ENCODE measurements at places on chromosomes 1 and 21.
A peak's percentile ranks its signal among the peaks of the same experiment; 100 is the strongest.

DNA sequence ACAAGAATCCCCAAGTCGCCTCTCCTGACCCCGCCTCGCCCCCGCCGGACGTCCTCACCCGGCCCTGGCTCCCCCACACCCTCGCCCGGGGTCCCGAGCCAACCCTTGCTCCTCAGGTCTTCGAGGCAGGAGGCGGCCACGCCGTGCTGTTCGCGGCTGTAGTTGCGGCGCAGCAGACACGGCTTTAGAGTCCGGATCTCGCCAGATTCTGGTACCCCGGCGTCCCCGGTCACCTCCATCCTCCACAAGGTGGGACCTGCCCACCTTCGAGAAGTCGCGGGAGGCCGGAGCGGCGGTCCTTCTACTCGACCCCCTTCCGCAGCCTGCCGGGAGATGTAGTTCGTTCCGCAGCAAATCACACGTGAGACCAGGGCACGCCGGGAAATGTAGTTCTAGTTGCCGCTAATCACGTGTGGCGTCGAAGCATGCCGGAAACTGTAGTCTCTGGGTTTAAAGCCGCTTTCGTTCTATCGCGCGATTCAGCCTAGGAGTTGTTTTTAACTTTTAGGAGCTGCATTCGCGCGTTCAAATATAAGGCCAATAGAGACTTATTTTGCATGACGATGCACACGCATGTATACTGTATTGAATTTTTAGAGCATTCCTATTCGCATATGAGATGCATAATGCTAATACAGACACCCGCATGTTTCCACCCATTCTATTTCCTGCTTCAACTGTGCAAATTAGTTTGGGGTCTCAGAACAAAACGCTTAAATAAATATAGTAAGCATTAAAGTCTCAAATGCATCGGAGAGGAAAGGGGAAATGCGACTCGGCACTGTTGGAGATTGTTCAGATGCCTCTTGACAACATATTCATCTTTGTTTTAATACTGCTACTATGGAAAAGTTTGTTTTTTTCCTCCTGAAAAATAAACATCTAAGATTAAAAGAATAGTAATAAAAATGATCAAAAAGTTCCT, at the start of gene DFFA:
Gene DFFA (minus strand): TSS at position 310 of the 925 bp plus-strand sequence. CDS start 71 bp downstream, at position 239.
- DNase-seq: peak; percentile 96

DNA sequence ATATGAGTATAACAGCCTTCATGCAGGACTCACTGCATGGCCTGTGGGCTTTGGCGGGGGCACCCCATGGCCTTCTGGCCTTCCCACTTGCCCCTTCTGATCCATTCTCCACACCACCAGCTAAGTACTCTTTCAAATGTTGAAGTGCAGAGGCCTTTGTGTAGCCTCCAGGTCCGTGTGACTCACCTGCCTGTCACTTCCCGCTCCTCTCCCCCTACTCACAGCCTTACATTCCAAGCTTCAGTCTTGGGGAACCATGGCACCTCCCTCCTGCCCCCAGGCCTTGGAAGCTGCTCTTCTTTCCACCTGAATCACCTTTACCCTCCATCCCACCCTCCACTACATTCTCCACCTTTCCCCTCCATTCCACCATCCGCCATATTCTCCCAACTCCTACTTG, 69.6 kb downstream of the PGM1 start:
- DNase-seq: no peak

DNA sequence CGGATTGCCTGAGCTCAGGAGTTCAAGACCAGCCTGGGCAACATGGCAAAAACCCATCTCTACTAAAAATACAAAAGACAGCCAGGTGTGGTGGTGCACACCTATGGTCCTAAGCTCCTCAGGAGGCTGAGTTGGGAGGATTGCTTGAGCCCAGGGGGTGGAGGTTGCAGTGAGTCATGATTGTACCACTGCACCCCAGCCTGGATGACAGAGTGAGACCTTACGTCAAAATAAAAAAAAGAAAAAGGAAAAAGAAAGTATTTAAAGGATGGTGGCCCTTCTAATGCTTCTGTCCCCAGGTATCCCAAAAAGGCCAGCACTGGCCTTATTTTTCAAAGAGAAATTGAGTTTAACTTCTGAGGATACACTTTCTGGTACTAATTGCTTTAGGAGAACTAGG, 1.7 kb downstream of the IKBKE start:
- DNase-seq: peak; percentile 75

DNA sequence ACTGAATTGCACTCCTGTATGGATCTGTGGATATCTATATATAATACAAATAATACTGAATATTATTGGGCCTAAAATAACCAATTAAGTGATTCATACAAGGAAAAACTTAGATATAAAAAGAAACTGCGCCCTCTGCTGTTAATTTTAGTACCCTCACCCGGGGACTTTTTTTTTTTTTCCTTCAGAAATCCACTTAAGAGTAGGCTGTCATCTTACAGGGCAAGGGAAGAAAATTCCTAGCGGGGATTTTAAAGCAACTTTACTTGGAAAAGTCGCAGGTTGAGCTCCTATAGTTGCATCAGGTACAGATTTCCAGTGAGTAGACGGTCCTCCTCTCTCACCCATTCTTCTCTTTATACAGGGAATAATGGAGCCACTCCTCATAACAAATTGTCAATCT, 1.3 kb downstream of the NTNG1 start:
- DNase-seq: peak; percentile 22

GRCh38 chr21:44083631-44084291, 23.4 kb upstream of the PWP2 start:
- DNase-seq: no peak

GRCh38 chr1:100039591-100039990, 69.8 kb downstream of the SLC35A3 start:
- DNase-seq: peak; percentile 71
